Activated T-cell treated with anti-CD3 and anti-CD28 coated beads, Interleukin-2, amount 50 U/mL, for 24 hours (primary cell): ENCODE measurements at places on chromosomes 5 and 9.

DNA sequence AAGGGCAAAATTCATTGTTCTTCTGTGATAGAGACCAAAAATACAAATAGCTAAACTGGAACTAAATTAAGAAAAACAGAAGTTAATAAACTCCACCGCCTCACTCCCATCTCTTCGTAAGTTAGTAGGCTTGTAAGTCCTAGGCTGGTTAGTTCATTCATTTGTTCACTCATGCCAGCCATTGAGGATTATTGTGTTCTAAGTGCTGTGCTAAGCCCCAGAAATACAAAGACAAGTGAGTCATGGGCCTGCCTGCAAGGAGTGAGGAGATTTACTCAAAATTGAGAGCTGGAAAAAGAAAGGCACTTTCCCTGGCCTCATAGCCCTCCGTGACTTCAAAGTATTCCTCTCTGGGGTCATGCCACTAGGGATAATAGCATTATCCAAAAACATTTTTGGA is 8.5 kb downstream of the DOCK8 start:
- H3K36me3 ChIP-seq = no peaks in the 10 kb centered on the region
- no peak overlapping the region for H3K27ac ChIP-seq
- H3K4me3 ChIP-seq = no peak overlapping the region
- H3K4me1 ChIP-seq = peaks cover 13% of the 10 kb centered on the region
- H3K27me3 ChIP-seq = no peaks in the 10 kb centered on the region
- no peak for DNase-seq

GRCh38 chr9:123965801-123966686 is 36.1 kb upstream of the DENND1A start:
- H3K36me3 ChIP-seq = no peaks in the 10 kb centered on the region
- DNase-seq = no peak
- H3K4me3 ChIP-seq = no peak overlapping the region
- peaks cover 66% of the 10 kb centered on the region for H3K27me3 ChIP-seq

DNA sequence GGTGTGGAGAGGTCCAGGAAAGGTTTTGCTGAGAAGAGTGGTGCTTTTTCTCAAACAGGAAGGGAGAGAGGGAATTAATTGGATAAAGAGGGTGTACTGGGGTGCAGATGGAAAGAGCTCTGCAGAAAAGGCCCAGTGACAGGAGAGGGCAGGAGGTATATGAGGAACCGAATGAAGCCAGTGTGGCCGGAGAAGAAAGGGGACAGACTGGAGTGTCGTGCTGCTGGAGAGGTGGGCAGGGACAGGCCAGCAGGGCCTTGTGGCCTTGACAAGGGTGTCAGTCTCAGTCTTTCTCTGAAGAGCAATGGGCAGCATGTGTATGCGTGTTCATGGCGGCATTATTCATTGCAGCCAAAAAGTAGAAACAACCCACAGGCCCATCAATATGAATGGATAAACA is 48.1 kb downstream of the ARHGEF37 start:
- H3K4me1 ChIP-seq = peaks cover 18% of the 10 kb centered on the region
- H3K4me3 ChIP-seq = no peak overlapping the region
- H3K27ac ChIP-seq = no peak overlapping the region

GRCh38 chr9:372128-372527 is 157.5 kb downstream of the DOCK8 start:
- no peak for DNase-seq
- no peaks in the 10 kb centered on the region for H3K27me3 ChIP-seq
- H3K36me3 ChIP-seq = peaks cover 94% of the 10 kb centered on the region
- no peak overlapping the region for H3K4me3 ChIP-seq
- H3K4me1 ChIP-seq = no peaks in the 10 kb centered on the region

DNA sequence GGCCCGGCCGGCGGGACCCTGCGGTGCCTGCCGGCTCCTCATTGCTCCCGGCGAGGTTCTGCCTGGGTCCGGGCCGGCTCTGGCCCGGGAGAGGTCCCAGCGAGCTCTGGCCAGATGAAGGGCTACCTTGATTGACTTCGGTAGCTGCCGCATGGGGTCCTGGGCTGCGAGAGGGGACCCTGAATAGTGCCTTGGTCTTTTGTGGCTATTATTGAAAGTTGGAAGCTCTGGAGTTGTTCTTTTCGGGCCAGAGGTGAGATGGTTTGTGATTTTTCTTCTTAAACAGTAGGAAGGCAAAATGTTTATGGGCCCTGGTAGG is 635 bp downstream of the NAA35 start:
- H3K4me3 ChIP-seq = no peak overlapping the region

GRCh38 chr5:168315416-168316138 is 24.1 kb downstream of the WWC1 start:
- no peaks in the 10 kb centered on the region for H3K4me1 ChIP-seq
- H3K27me3 ChIP-seq = no peaks in the 10 kb centered on the region
- H3K36me3 ChIP-seq = no peaks in the 10 kb centered on the region
- no peak for DNase-seq
- H3K4me3 ChIP-seq = no peak overlapping the region

- no peaks in the 10 kb centered on the region for H3K27me3 ChIP-seq
- DNase-seq = no peak
- no peak overlapping the region for H3K4me3 ChIP-seq
- peak overlapping the region; percentile 14 for H3K27ac ChIP-seq
Measured at GRCh38 chr9:20395651-20396050, 226.6 kb downstream of the MLLT3 start.

GRCh38 chr5:92637247-92637646 is 943.8 kb downstream of the NR2F1-AS1 start:
- no peak overlapping the region for H3K27ac ChIP-seq
- no peak for DNase-seq
- H3K36me3 ChIP-seq = no peaks in the 10 kb centered on the region
- no peak overlapping the region for H3K4me3 ChIP-seq
- H3K27me3 ChIP-seq = no peaks in the 10 kb centered on the region
- no peaks in the 10 kb centered on the region for H3K4me1 ChIP-seq

DNA sequence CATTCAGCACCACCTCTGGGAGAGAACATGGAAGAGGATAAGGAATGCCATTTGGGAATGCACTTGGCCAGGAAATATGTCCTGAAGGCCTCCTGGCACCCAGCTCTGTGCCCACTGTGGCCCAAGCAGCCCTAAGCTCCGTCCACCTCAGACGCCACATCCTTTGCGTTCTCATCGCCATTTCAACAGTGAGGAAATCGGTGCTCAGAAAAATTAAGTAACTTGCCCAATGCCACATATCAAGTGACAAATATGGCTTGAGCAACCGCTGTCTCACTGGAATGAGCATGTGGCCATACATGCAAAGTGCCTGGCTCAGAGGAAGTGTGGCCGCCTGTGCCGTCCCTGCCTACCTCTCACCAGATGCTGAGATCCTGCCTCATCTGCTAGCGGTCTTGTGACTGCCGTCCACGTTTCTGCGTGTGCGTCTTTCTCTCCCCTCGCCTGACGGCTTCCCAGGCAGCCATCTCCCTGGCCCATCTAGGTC is 984 bp upstream of the DOK3 start:
- no peak overlapping the region for H3K27ac ChIP-seq
- H3K4me1 ChIP-seq = peaks cover 25% of the 10 kb centered on the region
- H3K4me3 ChIP-seq = no peak overlapping the region
- no peak for DNase-seq
- H3K36me3 ChIP-seq = peaks cover 71% of the 10 kb centered on the region
